ENCODE measurements at places on chromosomes 3 and 15.
A peak's percentile ranks its signal among the peaks of the same experiment; 100 is the strongest.

DNA sequence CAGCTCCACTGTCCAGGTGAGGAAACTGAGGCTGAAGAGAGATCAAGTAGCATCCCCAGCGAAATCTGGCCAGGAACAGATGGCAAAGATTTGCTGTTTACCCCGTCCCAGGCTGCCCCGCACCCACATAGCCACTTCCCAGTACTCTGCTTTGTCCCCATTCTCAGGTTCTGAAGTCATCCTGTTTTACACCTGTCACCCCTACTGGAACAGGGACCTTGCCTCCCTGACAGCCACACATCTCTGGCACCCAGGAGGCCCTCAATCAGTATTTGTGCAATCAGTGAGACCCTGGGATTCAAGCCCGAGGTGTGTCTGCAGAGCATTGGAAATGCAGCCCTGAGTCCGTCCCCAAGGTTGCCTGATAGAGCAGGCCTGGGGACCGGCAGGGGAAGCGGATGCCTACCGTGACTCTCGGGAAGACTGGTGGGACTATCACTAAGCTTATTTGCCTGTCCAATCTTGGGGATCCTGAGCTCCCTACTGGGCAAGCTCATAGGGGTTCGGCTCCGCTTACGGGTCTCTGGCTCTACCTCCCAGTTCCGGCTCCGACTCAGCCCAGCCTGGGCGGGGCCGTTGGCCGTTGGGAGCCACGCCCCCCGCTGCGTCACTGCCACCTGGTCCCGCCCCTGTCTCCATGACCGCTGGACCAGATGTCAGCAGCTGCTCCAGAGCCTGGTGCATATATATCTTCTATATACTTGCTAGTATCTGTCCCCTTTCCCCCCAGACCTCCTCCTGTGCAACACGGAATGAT, 17.5 kb upstream of the FANCD2 start:
- DNase-seq, result peak; percentile 84

DNA sequence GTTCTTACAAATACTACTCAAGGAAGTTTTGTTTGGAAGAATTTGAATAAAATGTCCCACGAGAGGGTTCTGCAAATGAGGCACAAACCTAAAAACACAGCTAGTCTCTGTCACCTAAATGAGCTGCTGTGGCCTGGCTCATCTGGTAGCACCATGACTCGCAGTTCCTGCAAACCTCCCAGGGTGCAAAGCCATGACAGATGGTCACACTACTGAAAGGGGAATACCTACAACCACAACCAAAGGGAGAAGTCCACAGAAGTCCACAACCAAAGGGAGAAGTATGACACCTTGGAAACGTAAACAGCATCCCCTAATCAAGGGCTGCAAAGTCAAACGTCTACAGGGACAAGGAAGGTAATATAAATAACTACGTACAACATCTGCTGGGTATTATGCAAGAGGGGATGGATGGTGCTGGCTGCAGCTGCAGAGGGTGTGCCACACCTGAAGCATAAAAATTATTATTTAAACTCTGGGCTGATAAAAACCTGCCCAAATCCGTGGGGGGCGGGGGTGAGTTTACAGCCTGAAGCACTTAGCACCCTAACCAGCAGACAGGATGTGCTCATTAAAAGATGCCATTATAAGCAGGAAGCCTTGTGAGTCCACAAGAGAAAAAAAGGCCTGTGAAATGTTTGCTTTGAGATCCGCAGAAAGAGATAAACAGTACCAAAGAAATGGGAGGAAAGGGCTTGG, 184.0 kb downstream of the MAGI1 start:
- DNase-seq, result no peak

GRCh38 chr3:27312044-27312668, 57.0 kb downstream of the NEK10 start:
- peak; percentile 5 for DNase-seq

GRCh38 chr3:186772701-186773417, 10.5 kb upstream of the EIF4A2 start:
- DNase-seq, result peak; percentile 71

DNA sequence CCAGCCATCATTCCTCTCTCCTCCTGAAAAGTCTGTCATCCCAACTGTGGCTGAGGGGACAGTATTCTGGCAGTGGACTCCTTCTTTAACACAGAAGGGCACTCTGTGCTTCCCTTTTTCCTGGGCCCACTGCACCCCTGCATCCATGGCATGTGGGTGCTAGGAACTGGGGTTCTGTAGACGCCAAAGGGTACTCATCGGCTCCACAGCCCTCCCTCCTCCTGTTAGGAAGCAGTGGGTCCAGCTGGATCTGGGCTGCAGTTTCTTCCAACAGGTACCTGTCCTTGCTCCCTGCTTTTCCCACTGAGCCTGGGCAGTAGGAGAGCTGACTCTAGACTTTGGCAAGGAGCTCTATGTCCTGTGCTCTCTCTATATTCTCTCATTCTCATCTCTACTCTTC, 6.4 kb upstream of the MANF start:
- no peak for DNase-seq

- DNase-seq, result no peak
Measured at GRCh38 chr3:21847005-21847404, 96.0 kb upstream of the ZNF385D start.

DNA sequence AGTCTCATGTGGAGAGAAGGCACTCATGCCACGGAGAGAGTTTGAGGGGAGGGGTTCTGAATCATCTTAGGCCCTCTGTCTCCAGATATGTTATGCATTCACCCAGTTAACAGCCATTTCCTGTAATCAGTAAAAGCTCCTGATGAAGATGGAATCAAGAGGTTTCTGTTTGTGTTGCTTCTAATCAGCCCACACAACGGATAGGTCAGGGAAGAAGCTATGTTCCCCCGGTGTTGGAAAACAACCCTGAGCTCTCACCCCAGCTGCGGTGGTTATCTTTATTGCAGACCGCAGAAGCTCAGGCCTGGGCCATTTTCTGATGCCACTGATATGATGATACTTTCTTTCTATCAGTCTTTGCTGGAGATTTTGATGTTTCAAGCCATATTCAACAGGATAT, 338.5 kb upstream of the ONECUT1 start:
- no peak for DNase-seq

- DNase-seq, result no peak
Measured at GRCh38 chr15:81313686-81314085, 10.3 kb downstream of the STARD5 start.

GRCh38 chr15:56821721-56822425, 88.6 kb upstream of the ZNF280D start:
- peak; percentile 48 for DNase-seq

GRCh38 chr3:32336113-32336498, 55.5 kb upstream of the CMTM7 start:
- no peak for DNase-seq

GRCh38 chr3:67998281-67998680, 343.9 kb upstream of the SUCLG2 start:
- DNase-seq, result no peak

- DNase-seq, result no peak
Measured at GRCh38 chr15:74123131-74123429, 7.3 kb upstream of the ISLR2 start.

DNA sequence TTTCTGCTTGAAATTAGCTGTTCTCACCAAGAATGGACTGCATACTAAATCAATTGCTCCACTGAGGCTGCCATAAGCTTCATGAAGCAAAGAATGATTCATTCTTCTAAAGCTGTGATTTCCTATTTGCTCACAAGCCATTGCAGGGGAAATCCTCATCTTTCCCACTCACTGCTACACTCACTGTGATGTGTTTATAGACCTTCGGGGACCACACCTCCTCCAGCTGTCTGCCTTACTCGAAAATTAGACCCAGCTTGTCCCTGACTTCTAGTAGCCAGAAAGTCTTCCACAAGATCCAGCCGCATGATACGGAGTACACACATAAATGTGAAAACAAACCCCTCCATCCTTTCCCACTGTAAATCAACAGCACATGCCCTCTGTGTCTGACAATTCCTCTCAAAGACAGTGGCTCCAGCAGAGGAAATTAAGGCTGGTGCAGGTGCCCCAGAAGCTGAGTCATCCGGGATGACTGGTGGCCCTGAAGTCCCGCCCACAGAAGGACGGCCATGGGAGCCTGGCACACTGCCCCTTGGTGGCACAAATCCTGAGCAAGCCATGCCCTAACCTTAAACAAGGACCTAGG, 172.0 kb downstream of the STT3B start:
- peak; percentile 14 for DNase-seq

DNA sequence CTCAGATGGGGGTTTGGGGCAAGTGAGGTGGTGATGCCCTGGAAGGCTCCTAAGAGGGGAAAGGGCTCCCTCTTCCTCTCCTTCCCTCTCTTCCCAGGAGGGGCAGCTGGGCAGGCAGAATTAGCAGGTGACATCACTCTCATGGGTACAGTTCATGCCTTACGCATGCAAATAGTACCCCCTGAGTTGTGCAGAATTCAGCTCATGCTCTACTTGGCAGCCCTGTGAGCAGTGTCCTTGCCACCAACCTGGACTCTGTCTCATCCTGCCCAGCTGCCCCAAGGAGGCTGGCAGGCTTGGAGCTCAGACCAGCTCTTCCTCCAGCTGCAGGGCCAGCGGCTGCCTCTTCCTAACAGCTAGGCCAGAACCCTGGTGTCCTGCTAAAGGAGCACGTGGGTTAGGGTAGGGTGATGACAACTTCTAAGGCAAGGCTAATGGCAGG, 3.3 kb downstream of the CHAC1 start:
- DNase-seq, result no peak

- no peak for DNase-seq
Measured at GRCh38 chr15:27746401-27746955, 352.6 kb downstream of the OCA2 start.

GRCh38 chr3:81242871-81243270, 518.6 kb downstream of the GBE1 start:
- DNase-seq, result no peak

GRCh38 chr3:132629928-132630327, 29.7 kb downstream of the ACAD11 start:
- no peak for DNase-seq

- no peak for DNase-seq
Measured at GRCh38 chr3:123611082-123611481, 26.2 kb upstream of the HACD2 start.

DNA sequence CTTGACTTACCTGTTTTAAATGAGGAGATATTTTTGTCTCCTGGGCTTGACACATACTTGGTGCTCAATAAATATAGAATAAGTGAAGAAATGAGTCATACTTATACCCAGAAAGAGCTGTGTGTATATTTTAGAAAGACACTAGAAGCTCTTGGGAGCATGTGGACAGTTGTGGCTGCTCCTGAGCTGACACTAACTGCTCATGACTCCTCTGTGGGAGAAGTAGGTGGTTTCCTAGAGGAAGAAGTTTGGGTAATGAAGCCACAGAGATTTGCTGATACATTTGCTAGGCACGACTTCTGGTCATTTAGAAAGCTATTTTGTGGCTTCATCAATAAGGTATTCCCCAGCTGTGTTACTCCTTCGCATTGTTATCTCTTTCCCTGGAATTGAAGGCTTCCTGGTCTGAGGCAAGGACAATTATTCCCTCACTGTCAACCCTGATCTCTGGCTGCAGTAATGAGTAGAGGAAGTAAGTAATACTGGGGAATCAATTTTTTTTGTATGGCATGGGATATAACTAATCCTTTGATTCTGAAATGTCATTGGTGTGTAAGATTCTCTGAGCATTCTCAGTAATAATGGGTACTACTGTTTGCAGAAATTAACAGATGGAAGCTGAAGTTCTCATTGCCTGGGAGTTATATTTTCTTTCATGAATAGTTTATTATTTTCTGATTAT, 79.6 kb upstream of the DCBLD2 start:
- no peak for DNase-seq

- no peak for DNase-seq
Measured at GRCh38 chr3:37324850-37325321, 150.5 kb upstream of the LRRFIP2 start.

Measured in stimulated activated CD4-positive, alpha-beta T cell treated with anti-CD3 and anti-CD28 coated beads, Interleukin-4, amount 100 ng/mL, for 24 hours (primary cell).